ENCODE measurements at places on chromosomes 12 and 14. TPM values are rescaled to one million over a fixed set of nuclear protein-coding genes. Genes with fewer than 3 reads are reported as not detected.

The KIF26A gene
- total RNA-seq: 2.0 TPM

The MAP4K5 gene
- total RNA-seq: 38.9 TPM

The NPFF gene
- total RNA-seq: not detected

The EXOC3L4 gene
- not detected for total RNA-seq

The TMPRSS12 gene
- total RNA-seq: not detected

The ALKBH2 gene
- 32.4 TPM for total RNA-seq

The KERA gene
- total RNA-seq: not detected

The ESYT1 gene
- 144 TPM for total RNA-seq

The GNB3 gene
- 2.1 TPM for total RNA-seq

The KRT85 gene
- not detected for total RNA-seq
